GM12878 (cell line): ENCODE measurements at places on chromosomes 4 and X. TPM values are rescaled to one million over a fixed set of nuclear protein-coding genes. Genes with fewer than 3 reads are reported as not detected.

Gene F8
- 4.5 and 5.0 TPM in 2 replicates for total RNA-seq

Gene XAGE2
- not detected in 2 replicates for total RNA-seq

Gene DUX4
- not detected in 2 replicates for total RNA-seq

Gene BTC
- total RNA-seq: not detected in 2 replicates

GRCh38 chr4:159191989-159192388, 89.1 kb downstream of the RAPGEF2 start:
- DNase-seq: no peak

DNA sequence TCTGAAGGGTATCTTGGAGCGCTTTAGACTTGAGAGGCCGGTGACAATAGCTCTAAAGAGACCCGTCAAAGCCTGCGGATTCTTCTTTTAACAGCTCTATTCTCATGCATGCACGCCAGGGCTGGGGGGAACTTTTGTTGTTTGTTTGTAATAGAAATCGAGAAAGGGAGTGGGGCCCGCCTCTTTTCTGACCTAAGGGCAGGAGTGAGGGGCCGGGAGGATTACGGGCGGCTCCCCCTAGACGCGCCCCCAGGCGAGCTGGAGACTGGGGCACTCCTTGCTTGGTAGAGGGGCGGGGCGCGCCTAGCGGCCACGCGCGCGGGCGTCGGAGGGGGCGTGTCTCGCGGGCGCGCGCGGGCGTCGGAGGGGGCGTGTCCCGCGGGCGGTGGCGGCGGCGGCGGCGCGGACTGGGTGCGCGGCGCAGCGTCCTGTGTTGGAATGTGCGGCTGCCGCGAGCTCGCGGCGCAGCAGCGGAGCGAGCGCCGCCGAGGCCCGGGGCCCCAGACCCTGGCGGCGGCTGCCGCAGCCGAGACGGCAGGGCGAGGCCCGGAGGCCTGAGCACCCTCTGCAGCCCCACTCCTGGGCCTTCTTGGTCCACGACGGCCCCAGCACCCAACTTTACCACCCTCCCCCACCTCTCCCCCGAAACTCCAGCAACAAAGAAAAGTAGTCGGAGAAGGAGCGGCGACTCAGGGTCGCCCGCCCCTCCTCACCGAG, at the start of gene REST:
Gene REST, plus strand, starts transcription at position 412 of the 717 bp plus-strand sequence. CDS start 2,739 bp downstream, outside the sequence.
- no peak for DNase-seq

- DNase-seq: no peak
These were observed 34.4 kb downstream of the BST1 start for GRCh38 chr4:15737255-15737654.

GRCh38 chr4:55395529-55396307, at the start of gene TMEM165:
TMEM165 (plus strand) TSS chr4:55395957; CDS start chr4:55396190, 233 bp downstream.
- peak; percentile 41 for DNase-seq

GRCh38 chrX:153755136-153755535, 8.9 kb upstream of the PLXNB3 start:
- DNase-seq: no peak

DNA sequence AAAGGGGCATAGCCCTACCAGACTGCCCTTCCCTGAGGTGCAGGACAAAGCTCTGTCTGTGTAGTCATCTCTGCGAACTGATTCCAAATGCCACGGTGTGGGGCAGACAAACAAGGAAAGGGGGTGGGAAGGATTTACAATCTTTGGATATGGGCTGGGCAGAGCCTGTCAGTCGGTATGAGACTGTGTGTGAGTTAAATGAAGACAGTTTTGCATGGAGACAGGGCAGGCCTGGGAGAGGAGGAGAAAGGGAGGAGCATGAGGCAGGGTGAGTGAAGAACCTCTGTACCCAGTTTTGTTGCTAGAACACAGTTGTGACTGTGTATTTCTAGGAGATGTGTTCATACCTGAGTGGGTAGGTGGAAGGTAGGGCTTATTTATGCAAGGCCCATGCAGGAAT, 59.4 kb upstream of the MSN start:
- no peak for DNase-seq

- no peak for DNase-seq
These were observed 39.4 kb upstream of the WDFY3 start for GRCh38 chr4:85005865-85006377.

- no peak for DNase-seq
These were observed 35.7 kb upstream of the ADGRA3 start for GRCh38 chr4:22551550-22551949.

DNA sequence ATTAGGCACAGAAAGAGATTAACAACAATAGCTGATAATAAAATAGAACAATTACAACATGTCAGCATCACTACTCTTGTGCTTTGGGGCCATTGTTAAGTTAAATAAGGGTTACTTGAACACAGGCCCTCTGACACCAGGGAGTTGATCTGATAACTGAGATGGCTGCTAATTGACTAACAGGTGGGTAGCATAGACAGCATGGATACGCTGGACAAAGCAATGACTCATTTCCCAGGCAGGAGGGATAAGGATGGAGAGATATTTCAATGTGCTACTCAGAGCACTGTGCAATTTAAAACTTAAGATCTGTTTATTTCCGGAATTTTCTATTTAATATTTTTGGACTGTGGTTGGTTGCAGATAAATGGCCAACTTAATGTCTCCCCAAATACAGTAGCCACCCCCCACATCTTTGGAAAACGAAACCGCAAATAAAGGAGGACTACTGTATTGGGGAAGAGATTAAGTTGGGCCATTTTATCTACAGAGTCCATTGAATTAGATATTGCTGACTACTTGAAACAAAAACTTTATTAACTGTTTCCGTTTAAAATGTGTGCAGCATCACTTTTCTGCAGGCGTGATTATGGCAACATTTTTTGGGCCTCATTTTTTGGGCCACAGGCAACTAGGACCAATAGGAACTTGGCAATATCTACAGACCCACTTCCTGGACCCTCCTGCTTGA, 200.6 kb upstream of the KLF3 start:
- DNase-seq: no peak

DNA sequence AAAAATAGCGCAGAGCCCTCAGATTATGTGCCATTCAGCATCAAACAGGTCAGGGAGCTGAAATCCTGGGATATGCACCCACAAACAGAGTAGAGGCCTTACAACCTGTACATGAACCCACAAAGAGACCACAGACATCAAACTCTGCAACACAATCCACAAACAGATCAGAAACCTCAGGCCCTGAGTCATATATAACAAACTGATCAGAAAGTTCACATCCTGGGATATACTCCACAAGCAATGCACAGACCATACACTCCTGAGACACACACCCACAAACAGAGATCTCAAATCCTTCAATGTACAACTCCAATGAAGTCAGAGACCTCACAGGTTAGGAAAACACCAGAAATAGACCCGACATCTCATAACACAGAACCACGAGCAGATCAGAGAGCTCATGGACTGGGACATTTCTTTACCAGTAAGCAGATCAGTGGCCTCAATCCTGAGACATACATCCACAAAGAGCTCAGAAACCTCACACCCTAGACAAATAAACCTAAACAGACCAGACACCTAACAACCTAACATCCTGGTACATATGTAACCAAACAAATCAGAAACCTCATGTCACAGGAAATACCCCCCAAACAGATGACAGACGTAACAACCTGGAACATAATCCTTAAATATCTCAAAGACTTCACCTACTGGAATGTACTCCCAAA, 24.2 kb downstream of the SUV39H1 start:
- DNase-seq: no peak

- DNase-seq: no peak
These were observed 89.9 kb downstream of the SPCS3 start for GRCh38 chr4:176409627-176410026.

- DNase-seq: no peak
These were observed 6.2 kb downstream of the RAB40A start for GRCh38 chrX:103513067-103513466.

GRCh38 chr4:36224972-36225903, 19.1 kb downstream of the ARAP2 start:
- DNase-seq: no peak

- no peak for DNase-seq
These were observed 120.2 kb upstream of the NDST4 start for GRCh38 chr4:115233600-115233999.

- DNase-seq: no peak
These were observed 56.4 kb downstream of the SPCS3 start for GRCh38 chr4:176376032-176376614.

GRCh38 chr4:5524446-5525299, 183.7 kb downstream of the EVC2 start:
- no peak for DNase-seq
